ENCODE measurements at places on chromosomes 3 and 15.

DNA sequence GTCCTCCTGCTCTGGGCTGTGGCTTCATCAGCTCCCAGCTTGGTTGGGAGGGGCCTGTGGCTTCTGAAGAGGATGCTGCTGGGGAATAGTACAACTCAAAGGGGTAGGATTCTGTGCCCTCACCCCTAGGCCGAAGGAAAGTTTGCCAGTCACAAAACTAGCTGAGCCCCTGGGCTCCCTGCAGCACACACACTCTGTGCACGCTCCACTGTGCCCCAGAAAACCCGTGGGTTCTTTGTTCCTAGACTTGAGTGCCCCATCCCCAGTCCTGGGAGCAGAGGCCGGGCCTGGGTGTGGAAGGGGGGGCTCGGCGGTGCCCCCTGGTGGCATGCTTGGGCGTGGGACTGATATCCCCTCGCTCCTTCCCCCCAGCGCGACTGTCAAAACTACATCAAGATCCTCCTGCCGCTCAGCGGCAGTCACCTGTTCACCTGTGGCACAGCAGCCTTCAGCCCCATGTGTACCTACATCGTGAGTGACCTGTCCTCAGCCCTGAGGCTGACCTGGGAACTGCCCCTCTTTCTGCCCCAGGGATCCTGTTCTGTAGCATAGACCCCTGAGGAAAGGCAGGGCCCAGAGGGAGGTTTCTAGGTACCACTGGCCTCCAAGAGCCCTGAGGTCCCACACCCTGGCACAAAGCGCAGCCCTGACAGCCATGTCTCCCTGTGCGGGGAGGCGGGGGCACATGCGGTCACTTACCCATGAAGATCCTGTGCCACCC lies 14.2 kb downstream of the CIB1 start:
- no peak for DNase-seq

DNA sequence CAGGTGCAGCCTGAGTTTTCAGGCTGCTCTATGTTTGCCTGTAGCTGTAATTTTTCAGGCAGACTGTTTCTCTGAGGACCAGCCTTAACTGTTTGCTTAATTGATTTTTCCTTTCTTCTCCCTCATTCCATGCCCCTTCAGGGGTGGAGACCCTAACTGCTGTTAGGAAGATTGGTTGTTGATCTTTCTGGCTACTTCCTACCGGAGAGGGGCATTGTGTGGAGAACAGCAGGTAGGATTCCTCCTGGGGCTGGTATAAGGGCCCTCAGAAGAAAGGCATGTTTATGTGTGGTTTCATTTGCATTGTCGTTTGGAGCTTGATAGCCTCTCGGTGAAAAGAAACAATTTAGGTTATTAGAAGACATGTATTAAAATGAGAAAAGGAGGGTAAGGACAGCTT lies 56.9 kb upstream of the GOLGA6L2 start:
- DNase-seq = no peak

DNA sequence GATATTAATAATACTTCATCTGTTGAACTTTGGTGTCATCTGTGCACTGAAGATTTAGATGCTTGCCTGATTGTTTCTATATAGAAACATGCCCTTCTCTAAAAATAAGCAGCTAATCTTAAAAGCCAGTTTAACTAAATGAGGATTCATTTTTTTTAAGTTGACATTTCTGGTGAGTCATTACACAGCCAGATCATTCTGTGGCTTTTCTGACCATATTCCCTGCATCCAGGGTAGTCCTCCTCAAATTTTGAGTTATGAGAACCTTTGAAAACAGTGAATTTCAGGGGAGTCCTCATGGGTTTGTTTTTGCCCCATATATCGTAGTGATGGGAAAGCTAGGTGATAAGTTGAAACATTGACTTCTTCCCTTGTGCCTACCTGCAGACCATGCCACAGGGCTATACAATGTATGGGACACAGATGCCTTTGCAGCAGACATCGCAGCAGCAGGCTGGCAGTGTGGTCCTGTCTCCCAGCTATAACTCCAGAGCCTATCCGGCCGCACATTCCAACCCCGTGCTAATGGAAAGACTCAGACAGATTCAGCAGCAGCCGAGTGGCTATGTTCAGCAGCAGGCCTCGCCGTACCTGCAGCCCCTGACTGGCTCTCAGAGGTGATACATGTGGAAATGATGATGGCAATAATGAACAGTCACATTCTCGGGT lies 26.5 kb upstream of the P2RY12 start:
- DNase-seq = no peak

GRCh38 chr3:46454209-46454595 lies 10.5 kb downstream of the LTF start:
- DNase-seq = no peak

GRCh38 chr15:56337084-56337725 lies 28.0 kb upstream of the TEX9 start:
- DNase-seq = no peak

DNA sequence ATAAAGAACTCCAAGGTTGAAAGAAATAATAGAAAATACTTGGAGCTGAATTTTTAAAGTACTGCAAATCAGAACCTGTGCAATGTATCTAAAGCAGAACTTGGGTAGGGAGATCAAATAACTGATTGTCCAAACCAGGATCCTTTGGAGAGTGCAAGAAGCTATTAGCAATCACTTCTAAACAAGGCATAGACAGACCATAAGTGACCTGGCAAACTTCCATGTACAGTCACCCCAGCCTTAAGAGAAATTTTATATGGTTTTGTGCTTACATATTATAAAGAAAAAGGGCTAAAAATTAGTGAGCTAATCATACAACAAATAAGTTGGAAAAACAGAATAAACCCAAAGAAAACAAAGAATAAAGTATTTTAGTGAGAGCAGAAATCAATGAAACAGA lies 35.2 kb downstream of the ETV5 start:
- no peak for DNase-seq

- no peak for DNase-seq
Observed at GRCh38 chr3:40379674-40380306, 7.2 kb upstream of the ENTPD3 start.

DNA sequence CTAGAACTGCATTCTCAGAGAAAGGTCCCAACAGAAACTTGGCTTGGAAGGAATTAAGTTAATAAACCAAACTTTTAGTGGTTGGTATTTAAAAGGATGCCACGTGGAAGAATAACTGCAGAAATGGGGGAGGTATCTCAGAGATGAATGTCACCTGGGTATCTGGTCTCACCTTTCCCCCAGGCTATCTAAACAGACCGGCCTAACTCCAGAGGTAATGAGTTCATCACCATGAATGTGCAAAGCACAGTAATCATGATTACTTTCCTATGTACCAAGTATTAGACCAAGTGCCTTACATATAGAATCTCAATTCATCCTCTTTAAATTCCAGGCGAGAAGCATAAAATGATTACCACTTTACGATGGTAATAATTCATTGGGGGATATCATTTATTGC lies 80.8 kb downstream of the FBN1 start:
- no peak for DNase-seq

DNA sequence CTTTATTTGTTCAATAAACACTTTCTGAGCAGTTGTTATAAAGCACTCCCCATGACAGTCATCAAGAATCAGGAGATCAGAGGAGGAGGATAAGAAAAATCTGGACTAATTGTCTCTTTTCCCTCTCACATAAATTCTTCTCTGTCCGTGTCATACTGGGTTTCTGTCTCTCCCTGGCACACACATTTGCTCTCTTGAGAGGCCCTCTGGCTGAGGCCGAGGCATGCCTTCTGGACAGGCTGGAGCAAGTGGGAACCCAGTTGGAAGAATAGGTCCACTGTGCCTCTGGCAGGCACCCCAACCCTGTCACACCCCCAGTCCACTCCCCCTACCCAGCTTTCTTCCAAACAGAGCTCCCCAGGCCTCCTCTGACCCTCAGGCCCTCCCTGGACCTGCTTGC lies 315.8 kb downstream of the UACA start:
- no peak for DNase-seq

DNA sequence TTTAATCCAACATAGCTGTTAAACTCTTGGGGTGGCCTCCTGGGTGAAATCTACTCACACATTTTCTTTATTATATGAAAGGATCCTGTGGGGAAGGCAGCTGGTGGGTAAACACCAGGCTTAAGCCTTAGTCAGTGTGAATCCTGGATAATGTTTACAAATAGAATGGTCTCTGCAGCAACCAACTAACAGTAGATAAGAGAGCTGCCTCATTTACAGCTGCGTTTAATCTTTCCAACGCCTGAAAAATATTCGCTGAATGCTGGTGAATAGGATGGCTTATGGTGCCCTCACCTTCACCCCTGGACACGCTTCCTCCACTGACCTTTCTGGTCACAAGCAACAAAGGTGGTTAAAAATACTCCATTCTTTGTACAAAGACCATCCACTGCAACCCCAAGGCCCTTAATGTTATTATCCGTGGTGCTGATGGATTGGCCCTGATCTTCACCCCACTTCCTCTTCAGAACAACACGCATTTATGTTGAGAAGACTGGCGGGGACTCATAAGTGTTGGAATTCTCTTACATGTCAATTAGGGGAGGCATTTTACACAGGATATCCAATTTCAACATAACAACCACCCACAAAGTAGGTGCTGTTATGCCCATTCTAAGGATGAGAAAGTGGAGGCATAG lies 120.0 kb upstream of the FRMD4B start:
- no peak for DNase-seq

DNA sequence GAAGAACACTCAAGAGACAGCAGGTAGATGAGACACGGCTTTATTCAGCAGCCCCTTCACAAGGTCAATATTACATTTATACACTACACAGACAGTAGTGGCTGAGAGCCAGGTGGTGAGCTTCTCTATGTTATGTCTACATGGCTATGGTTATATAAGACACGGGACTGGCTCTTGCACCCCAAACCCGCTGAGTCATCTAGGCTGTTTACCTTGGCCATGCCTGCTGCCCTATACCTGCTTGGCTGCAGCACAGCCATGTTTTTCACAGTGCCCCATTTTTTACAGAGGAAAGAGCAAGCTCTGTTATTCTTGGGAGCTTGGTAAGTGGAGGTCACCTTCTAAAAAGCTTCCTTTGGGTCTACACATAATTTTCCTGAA lies 231.6 kb downstream of the IGSF11 start:
- no peak for DNase-seq

DNA sequence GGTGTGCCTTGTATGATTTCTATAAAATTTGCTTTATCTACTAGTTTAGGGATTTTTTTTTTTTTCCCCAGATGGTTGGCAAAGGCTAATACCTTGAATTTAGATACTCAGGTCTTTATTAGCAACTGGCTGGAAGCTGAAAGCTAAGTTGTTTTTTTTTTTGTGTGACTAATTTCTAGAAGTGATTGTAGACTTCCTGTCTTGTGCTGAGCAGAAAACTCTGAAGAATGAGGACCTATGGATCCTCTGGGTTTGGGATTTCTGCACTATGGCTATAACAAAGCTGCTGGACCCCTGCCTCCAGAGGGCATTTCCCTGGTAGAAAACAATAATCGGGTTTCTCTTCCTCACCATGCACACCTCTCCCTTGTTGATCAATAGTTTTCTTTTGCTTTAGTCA lies 10.0 kb downstream of the ARIH2 start:
- DNase-seq = no peak

GRCh38 chr3:117126946-117127546 lies 417.5 kb downstream of the TUSC7 start:
- DNase-seq = no peak

GRCh38 chr3:114850898-114851297 lies 296.2 kb downstream of the ZBTB20 start:
- DNase-seq = no peak

DNA sequence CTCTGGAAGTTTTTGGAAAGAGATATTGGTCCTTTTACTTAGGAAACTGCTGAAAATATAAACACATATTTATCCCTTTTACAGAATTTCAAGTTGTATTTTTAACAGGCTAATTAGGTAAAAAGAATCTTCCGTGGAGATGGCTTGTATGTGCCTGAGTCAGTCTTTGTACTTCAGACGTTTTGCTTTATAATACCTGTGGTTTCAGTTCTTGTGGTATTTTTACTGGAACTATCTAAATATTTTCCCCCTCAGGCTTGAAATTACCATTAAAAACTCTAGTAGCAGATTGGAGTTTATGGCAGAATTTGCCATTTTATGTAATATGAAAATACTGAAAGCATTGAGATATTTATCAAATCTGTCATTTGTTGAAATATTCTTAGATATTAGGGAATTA lies 151.6 kb upstream of the CGNL1 start:
- DNase-seq = no peak

DNA sequence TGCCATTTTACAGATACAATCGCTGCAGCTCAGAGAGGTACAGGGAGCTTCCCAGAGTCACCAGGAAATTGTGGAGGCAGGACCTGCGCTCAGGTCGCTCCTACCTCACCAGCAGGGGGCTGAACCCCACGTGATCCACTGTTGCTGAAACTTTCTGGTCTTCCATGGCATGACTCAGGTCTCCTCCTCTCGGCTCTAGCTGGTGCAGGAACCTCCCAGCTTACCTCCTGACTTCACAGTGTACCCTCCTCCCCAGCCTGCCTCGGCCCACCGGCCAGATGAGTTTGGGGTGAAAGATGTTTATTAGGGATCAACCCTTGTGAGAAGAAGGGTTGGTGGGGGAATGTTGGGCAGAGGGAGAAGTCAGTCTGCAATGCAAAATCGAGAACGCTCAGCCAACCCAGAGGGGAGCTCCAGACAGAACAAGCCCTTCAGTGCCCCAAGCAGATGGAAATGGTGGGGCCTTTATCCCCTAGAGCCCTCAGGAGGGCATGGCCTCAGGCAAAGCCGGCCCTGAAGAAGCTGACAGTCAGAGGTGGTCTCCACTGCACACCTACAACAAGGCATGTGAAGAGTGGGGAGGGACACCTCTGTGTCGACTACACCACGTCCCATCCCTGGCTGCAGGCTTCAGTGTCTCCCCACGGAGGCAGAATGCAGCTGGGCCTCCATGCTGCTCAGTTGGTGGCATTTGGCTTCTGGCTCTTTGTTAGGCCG lies 118.6 kb upstream of the PRR20G start:
- no peak for DNase-seq

- no peak for DNase-seq
Observed at GRCh38 chr3:8618950-8619349, 25.6 kb downstream of the SSUH2 start.

GRCh38 chr15:44084171-44084570 lies 110.9 kb downstream of the FRMD5 start:
- DNase-seq = no peak

DNA sequence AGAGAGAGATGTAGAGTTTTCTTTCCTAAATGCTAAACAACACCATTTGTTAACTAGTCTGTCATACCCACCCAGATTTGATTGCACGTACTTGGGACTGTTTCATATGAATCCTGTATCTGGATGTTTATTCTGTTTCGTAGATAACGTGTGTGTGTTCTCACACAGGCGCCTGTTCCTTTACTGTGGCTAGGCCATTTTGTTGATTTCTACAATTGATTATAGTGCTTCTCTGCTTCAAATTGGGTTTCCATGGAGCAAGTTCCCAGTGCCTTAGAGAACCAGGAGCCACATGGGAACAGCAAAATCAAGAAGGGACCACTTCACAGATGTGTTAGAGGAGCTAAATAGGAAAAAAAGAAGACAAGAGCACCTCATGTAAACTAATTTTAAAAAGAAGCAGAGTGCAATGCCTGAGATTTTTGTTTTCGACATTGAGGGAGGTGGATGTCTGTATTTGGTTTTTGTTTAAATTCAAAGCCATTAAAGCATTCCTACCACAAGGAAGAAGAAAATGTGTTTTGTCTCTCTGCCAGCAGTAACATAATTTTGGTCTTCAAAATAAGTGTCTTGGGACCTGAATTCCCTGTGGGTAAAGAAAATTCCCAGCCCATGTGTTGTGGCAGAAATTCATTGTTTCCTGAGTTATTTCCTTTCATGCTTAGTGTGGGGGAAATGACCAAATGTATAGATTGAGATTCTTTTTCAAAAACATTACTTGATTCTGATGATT lies 424.0 kb upstream of the C2CD4B start:
- no peak for DNase-seq

Measured in AML-193 (cell line).